ENCODE measurements at places on chromosomes 4 and X.

DNA sequence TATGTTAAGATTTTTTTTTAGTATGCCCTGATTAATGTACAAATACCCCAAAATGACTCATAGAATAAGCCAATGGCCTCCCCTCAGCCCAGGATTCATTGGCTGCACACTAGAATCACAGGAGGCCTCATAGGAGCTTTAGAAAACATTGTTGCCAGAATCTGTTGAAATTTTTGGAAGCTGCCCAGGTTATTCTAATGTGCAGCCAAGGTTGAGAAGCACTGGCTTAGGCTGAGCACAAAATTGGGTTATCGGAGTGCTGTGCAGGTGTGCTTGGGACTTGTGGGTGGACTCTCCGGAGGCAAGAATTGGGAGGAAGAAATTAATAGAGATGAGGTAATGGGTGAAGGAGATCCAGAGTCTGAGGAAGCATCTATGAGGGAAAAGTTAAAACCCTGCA lies 41.3 kb upstream of the VCX start:
- no peak for DNase-seq

DNA sequence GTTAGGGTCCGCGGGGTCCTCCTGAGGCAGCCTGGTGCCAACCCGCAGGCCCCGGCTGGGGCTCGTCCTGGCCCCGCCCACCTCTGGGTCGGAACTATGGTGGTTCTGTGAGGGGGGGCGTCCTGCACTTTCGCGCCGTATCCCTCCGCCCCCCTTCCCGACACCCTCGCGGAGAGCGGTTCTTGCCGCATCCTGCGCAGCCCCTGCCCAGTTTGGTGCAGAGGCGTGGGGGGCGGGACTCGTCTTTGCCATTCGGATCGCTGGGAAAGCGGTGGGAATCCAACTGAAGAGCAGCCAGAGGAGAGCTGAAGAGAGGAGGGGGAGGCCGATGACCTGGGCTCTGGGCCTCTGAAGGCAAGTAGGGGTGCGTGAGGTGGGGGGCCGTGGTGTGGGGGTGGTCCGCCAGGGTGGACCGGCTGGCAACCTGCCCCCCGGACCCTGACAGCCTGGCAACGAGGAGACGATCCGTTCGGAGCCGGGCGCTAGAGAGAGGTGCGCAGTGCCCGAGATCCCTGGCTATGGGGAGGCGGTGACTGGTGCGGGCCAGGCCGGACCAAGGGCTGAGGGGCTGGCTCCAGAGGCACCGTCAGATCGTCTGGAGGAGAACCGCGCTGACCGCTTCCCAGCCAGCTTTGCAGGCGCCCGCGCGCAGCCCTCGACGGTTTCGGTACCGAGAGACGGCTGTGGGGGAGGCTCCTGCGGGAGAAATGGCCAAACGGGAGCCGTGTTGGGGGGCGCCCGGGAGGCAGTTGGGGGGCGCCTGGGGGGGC lies at the start of gene GPRASP1:
GPRASP1 (plus strand) TSS at position 242 of the 770 bp plus-strand sequence. CDS start 2,431 bp downstream, outside the sequence.
- peak; percentile 51 for DNase-seq

GRCh38 chr4:11746734-11747133 lies 318.0 kb upstream of the HS3ST1 start:
- DNase-seq: no peak

- no peak for DNase-seq
These were observed 613.4 kb upstream of the NR3C2 start for GRCh38 chr4:149055624-149056023.

DNA sequence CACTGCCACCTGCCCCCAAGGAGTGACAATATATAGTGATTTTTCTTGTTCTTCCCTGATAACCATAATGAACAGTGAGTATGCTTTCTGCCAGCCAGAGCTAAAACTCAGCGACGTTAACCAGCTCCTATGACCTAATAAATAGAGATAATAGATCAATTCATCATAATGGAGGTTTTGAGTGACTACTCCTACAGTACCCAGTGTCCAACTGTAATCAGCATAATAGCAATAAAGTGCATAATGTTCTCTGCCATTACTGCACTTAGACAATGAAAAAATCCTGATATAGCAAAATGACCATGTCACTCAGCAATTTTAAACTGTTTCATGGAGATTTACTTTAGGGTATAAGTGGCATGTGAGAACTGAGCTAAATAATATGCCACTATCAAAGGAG lies 20.7 kb upstream of the TXLNG start:
- DNase-seq: no peak

DNA sequence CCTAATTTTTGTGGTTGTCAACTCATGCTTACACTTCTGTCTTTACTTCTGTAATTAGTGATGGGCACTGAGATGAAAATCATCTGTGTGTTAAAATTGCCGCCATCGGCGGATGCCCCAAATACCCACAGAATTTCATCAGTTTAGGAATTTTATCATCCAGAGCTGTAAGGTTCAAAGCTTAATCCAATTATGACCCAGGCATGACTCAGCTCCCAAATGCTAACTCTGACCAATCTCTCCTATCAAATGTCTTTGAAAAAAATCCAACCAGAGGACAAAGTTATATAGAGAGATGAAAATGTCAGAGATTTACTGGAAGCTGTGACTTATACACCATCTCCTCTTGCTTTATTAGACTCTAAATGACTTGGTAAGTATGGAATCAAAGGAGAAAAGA lies 1048.7 kb upstream of the PRKX start:
- no peak for DNase-seq

DNA sequence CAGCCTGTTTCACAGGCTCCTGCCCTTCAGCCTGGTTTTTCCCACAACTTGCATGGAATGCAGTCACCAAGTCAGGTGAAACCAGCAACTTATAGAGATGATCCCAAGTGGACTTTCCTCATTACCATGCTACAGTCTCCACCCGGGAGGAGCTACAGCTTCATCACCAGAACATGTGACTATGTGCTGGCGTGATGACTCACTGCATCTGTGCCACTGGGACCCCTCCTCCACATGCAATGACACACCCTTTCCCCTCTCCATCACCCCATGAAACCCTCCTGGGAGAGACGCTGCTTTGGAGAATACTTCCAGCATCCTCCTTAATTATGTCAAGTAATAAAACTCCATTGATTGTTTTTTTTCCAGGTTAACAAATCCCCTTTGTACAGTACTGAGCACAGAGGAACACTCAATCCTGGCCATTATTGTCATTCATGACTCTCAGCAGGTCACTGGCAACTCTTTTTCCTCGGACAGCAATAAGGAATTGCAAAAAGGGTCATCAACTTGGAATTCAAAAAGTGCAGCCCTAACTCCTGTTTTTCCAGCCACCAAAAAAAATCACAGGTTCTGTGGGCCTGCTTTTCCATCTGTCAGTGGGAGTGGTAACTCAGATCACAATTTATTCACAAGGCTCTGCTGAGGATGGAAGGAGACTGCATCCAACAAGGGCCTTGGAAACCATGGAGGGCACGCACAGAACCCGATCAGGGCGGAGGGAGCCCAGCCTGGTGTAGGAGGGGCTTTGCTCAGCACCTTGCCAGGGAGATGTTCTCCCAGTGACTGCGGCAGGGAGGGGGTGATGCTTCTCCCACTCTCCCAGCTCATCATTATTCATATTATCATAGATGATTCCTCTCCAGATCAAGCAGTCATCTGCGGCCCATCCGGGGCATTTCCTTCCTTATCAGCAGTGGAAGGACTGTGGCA lies 17.4 kb downstream of the QDPR start:
- no peak for DNase-seq

DNA sequence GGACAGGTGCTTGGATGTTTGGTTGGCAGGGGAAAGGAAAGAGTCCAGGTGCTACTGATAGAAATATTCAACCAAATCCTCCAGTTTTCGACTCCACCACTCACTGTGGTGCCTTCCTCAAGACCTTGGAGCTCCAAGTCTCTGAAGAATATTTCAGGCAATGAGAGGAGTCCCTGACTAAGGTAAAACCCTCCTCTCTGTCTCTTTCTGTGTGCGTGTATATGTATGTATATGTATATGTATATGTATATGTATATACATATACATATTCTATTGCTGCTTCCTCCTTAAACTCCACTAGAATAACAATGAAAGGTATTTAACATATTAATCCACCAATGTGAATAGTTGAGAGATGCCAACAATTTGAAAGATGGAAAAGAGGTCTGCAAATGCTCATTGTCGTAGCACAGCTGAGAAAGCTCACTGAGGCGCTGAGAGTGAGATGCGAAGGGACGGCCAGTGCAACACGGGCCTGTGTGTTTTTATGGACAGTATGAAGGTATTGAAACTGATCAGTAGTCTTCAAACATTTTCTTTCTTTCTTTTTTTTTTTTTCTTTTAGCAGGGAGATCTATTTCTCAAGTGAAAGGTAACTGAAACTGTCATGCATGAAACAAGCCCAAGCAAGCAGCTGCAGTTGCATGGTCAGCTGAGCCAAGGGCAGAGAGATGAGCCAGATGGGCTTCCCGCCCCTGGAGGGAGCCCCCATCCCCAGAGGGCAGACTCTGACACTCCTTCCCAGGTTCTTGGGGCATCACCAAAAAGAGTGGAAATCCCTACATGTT lies 41.1 kb upstream of the HS3ST1 start:
- no peak for DNase-seq

GRCh38 chrX:119690921-119691716 lies 1.8 kb downstream of the SEPTIN6 start:
- no peak for DNase-seq

DNA sequence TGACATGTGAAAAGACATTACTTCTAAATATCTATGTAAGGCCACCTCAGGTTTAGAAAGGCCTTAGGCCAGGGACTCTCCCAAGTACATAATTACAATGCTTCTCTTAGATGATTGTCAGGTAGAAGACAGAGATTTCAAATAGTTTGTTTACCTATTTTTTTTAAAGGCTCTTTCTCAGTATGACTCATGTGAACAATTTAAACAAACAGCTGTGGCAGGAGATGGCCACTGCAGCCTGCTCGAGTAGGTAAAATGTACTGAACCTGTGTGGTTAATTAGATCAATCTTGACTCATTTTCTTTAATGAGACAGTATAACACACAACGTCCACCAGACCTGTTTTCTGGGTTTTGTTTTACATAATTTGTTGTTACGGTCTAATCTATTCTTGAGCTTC lies 50.2 kb downstream of the LEF1 start:
- no peak for DNase-seq

GRCh38 chr4:150010525-150011126 lies 67.6 kb upstream of the DCLK2 start:
- DNase-seq: no peak

DNA sequence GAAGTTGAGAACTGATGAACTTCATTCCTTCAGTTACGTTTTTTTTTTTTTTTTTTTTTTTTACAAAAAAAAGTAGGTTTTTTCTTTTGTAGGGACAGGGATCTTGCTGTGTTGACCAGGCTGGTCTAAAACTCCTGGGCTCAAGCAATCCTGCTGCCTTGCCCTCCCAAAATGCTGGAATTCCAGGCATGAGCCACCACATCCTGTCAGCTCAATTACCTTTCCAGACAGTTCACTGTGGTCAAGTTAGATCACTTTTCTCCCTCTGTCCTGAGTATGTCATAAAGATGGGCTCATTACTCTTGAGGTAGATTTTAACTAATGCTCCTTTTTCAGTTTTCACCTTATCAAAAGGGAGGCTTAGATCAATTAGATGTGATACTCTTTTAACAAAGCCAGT lies 10.8 kb upstream of the NR3C2 start:
- no peak for DNase-seq

DNA sequence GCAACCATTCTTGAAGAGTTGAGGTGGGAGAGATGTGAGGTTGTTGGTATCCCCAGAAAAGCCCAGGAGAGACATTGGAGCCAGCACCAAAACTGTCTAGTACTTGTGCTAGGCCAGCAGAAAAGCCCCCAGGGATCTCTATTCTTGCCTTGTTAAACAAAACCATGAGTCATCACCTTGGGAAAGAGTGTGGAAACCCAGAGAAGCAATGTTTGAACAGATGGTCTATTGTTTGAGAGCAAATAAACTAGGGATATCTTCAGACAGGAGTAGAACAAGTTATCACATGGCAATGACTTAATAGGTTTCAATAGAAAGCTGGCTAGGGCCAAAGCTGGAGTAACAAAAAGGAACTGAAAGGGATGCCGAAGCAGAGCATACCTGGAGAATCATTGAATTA lies 195.7 kb upstream of the CASK start:
- DNase-seq: no peak

GRCh38 chrX:39848900-39849299 lies 248.9 kb downstream of the BCOR start:
- DNase-seq: no peak

- no peak for DNase-seq
These were observed 520 bp upstream of the SRP72 start for GRCh38 chr4:56466910-56467283.

- no peak for DNase-seq
These were observed 7.7 kb upstream of the PGAM4 start for GRCh38 chrX:77977095-77977494.

DNA sequence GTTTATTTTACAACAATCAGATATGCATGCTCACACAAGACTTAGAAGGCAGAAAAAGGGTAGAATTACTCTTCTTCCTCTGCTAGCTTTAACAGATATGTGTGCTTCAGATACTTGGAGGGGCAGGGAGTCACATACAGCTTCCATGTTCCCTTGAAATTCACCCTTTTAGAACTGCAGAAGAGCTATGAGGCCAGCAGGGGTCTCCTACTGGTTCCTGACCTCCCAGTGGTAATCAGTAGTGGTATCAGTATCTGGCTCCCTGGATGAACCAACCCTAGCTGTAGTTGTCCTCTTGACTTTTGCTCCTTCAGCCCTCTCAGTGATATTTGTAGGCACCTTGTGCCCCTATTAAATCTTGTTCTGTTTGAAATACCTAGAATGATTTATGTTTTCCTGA lies 81.5 kb downstream of the RCHY1 start:
- DNase-seq: no peak

DNA sequence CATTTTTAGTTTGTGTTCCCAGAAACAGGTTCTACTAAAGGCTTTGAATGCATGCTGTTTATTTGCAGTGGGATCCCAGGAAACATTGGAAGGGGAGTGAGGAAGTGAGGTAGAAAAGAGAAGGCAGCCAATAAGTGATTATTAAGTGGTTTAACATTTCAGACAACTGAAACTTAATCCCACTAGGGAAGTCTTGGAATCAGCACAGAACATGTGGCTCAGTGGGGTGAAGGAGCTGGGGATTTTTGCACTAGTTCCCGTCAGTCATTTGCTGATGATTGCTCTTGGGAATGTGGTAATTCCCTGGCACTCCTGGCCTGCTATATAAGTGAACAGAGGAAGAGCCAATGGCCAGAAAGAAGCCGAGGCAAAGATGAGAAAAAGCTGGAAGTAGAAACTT lies 1053.0 kb upstream of the IGFBP7 start:
- DNase-seq: no peak

GRCh38 chrX:135454816-135455215 lies 33.1 kb downstream of the SMIM10L2A start:
- no peak for DNase-seq

DNA sequence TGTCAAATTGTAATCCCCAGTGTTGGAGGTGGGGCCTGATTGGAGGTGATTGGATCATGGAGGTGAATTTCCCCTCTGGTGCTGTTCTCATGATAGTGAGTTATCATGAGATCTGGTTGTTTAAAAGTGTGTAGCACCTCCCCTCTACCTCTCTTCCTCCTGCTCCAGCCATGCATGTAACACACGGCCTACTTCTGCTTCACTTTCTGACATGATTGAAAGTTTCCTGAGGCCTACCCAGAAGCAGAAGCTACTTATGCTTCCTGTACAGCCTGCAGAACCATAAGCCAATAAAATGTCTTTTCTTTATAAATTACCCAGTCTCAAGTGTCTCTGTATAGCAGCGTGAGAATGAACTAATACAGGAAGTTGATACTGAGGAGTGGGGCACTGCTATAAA lies 61.7 kb upstream of the DDX60 start:
- DNase-seq: no peak

- DNase-seq: no peak
These were observed 54.7 kb downstream of the AFF2 start for GRCh38 chrX:148555101-148555500.

- DNase-seq: no peak
These were observed 157.7 kb downstream of the SPANXN1 start for GRCh38 chrX:145405012-145405411.
